Ascending aorta (tissue), 2 donors: ENCODE measurements at places on chromosomes 12 and 14.
A peak's percentile ranks its signal among the peaks of the same experiment; 100 is the strongest.

- no peak for DNase-seq
These were observed 31.3 kb downstream of the ERC1 start for GRCh38 chr12:1022032-1022970.

DNA sequence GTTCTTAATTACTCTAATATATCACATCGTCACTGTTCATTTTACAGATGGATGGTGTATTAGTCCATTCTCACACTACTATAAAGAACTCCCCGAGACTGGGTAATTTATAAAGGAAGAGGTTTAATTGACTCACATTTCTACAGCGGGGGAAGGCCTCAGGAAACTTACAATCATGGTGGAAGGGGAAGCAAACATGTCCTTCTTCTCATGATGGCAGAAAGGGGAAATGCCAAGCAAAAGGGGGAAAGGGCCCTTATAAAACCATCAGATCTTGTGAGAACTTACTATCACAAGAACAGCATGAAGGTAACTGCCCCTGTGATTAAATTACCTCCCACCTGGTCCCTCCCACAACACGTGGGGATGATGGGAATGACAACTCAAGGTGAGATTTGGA is 6.5 kb downstream of the TMBIM4 start:
- no peak for DNase-seq

DNA sequence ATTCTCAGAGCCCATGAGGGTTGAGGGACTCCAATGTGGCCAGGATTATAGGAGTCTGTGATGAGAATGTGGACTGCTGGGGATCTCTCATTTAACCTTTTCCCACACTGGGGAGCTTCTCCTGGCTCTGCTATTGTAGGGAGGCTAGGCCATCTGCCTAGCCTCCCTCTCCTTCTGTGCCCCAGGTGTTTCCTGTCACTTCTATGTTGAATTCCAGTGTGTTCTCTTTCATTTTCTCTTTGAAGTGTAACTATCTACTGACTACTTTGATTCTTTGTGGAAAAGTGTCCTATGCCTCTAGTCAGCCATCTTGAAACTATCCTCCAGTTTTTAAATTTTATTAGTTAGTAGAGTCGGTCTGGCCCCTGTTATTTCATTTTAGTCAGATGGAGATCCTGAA is 53.4 kb upstream of the ABCD2 start:
- no peak for DNase-seq

GRCh38 chr12:32467959-32468863 is 68.9 kb downstream of the FGD4 start:
- no peak for DNase-seq

GRCh38 chr12:3122841-3123678 is 45.9 kb downstream of the TSPAN9 start:
- peak; percentile 88 for DNase-seq

- DNase-seq, result no peak
These were observed 120.3 kb downstream of the CHST11 start for GRCh38 chr12:104576980-104577580.

GRCh38 chr12:52210925-52211650 is 19.3 kb upstream of the KRT80 start:
- no peak for DNase-seq

GRCh38 chr12:103802586-103802886 is 38.5 kb downstream of the NT5DC3 start:
- no peak for DNase-seq

GRCh38 chr12:116673681-116674111 is 64.2 kb downstream of the SPRING1 start:
- no peak for DNase-seq

- no peak for DNase-seq
These were observed 105.1 kb downstream of the RERG start for GRCh38 chr12:15116086-15116485.

- DNase-seq, result no peak
These were observed 113.0 kb upstream of the NTF3 start for GRCh38 chr12:5318874-5319273.

- no peak for DNase-seq
These were observed 20.0 kb downstream of the DDX51 start for GRCh38 chr12:132123970-132124765.

- DNase-seq, result no peak
These were observed 6.0 kb upstream of the SIX1 start for GRCh38 chr14:60655119-60655897.

DNA sequence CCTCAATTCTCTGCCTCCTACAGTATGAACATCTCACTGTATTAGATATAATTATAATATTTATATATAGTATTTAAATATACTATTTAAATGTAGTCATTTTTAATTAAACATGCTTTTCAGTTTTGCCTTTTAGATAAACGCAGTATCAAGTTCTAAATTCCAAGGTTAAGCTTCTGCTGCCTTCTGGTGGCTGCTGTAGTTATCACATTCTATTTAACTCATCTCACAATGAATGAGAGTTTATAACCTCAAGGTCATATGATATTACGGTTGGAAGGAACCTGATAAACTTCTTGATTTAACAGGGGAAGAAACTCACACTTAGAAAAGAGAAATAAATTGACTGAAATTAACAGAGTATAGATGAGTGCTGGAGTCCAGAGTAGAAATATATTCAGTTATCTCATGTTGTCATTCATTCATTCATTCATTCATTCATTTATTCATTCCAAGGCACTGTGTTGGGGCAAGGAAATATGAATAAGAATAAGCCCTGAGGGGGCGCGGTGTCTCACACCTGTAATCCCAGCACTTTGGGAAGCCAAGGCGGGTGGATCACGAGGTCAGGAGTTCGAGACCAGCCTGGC is 31.9 kb downstream of the GUCY2C start:
- no peak for DNase-seq

DNA sequence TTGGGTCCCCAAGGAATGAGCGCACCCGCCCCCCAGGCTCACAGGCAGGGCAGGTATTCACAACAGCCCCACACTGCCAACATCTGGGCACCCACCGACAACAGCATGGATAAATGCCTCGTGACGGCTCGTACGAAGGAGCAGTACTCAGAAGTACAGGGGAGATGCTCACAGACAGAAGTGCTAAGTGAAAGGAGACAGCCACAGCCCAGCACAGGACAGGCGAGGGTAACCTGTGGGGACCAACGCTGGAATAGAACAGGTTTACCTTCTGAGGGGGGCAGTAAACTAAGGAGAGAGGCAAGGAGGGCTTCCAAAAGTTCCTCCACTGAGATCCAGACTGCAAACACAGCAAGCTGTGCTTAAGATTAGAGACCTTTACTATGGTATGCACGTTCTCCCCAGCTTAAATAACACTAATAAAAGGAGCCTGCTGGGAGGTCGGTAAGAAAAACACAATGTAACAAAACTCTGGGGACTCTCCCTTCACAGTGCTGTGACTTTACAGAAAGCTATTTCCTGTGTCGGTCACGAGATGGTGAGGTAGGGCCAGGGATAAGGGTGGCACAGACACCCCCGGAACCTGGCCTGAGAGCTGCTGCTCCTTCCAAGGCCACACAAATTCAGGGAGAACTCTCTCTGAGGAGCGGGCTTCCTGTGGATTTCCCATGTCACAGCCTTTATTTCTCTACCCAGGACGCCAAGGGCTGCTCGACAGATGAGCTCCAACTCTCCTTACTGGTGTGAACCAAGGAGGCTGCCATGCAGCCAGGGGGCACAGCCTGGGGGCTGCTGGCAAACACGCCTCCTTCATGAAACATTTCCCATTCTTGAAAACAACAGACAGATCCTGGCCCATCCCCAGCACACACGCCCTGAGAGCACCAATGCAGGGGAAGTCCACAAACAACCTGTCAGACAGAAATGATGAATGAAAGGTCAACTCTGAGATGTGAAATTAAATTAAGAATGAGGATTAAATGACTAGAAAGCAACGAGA is 26.3 kb downstream of the SLC15A4 start:
- peak; percentile 83 for DNase-seq

- DNase-seq, result no peak
These were observed 62.5 kb downstream of the CACNA1C start for GRCh38 chr12:2115101-2115845.

- peak; percentile 75 for DNase-seq
These were observed 13.6 kb upstream of the GNG2 start for GRCh38 chr14:51846631-51847488.

DNA sequence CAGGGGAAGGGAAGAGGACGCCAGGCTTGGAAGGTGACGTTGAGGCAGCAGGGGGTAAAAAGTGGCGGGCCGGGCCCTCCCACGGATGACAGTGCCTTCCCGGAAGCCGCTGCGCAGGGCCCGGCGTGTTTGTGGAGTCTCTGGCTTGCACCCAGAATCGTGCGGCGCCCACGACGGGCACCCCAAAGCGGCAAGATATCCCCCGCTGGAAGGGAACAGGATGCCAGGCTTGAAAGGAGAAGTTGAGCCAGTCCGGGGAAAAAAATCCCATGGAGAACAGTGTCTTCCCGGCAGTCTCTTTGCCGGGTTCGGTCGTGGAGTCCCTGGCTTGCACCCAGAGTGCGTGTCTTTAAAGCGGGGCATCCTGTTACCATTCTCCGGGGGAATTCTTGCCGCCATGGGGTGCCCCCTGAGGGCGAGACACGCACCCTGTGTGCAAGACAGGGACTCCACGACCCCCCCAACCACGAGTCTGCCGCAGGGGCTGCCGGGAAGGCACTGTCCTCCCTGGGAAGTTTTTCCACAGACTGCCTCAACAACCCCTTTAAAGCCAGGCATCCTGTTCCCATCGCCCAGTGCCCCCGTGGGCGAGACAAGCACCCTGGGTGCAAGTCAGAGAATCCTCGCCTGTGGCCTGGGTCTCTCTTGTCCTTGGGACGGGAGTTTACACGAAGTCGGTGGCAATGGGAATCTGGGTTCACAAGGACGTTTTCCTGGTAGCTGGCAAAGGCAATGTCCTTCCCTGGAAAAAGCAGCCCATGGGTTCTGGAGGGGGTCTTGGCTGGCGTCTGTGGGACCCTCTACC is 156.1 kb upstream of the ALG10B start:
- DNase-seq, result no peak

DNA sequence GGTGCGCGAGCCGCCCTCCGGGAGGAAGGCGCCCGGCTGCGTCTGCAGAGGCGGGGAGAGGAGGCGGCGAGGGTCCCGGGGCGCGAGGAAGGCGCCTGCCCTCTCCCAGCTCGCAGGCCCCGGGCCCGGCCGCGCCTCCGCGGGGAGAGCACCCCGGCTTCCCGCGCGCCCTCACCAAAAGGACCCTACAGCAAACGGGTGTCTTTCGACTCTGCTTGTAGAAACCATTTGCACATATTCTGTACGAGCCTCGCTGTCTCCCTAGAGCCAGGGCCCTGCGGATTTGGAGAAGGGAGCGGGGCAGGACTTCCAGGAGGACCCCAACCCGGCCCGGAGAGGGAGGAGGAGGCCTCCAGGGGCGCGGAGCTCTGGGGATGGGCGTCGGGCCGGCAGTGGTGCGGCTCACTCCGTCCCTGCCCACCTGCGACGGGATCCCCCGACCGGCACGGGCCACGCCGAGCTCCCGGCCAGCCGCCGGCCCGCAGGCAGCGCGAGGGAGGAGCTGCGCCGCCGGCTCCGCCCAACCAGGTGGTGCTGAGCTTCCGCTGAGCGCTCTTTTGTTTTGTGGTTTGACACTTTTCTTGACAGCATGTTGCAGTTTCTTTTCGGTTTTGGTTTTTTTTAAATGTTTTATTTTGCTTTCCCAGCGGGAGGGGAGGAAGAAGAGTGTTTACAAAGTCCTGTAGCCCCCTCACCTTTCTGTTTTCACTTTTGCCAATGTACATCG is 103.3 kb upstream of the FKBP4 start:
- peak; percentile 44 for DNase-seq

GRCh38 chr12:93852173-93852591 is 175.0 kb downstream of the CRADD start:
- DNase-seq, result no peak

DNA sequence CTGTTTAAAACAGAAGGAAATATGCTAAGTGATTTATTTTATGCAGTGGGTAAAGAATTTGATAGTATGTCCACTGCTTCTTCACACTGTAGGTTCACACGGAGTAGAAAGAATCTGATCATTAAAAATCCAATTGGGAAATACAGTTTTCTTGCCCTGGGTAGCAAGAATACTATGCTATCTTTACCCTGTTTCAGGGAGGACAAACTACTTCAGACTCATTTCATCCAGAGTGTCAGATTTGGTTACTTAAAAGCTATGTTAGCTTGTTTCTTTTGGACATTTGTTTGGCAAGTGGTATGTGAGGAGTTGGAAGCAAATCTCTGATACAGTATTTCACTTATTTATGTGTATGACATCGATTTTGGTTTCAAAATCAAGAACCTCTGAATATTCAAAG is 4.3 kb downstream of the FRS2 start:
- DNase-seq, result no peak

DNA sequence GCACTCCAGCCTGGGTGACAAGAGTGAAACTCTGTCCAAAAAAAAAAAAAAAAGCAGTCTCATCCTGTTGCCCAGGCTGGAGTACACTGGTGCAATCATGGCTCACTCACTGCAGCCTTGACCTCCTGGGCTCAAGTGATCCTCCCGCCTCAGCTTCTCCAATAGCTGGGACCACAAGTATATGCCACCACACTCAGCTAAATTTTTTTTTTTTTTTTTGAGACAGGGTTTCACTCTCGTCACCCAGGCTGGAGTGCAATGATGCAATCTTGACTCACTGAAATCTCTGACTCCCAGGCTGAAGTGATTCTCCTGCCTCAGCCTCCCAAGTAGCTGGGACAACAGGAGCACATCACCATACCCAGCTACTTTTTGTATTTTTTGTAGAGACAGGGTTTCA is 5.2 kb upstream of the CNPY2 start:
- no peak for DNase-seq

DNA sequence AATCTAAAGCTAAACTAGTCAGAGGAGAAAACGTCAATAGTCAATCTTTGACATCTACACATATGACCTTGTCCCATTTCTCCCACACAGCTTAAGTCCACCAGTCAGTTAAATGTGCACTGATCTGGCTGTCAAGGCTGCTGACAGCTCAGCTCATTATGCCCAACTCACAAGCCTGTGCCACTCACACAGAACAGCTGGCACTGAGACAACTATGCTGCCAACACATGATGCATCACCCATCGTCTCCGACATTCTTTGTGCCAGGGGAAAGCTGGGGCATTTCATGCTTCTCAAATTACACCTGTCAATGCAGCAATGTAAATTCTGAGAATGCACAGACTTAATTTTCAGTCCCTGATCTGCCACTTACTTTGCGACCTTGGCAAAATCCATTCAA is 25.3 kb downstream of the GNS start:
- DNase-seq, result peak; percentile 75

GRCh38 chr12:54432815-54433164 is 13.7 kb upstream of the ITGA5 start:
- DNase-seq, result no peak

DNA sequence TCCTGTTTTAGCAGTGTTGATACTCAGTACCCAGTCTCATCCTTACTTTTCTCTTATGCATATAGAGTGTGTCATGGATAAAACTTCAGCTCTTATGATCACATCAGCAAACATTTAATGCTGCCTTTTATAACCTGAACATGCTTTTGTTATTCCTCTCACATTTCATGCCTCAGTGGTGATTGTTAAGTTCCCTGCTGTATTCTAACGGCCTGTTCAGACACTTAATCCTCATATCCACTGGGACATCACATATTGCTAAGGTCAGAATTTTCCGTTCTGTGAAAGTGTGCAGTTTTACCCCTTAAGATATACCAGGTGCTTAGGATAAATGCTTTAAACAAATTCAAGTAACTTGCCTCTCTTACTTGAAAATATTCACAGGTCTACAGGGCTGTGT is 268.7 kb upstream of the SEL1L start:
- DNase-seq, result no peak

GRCh38 chr12:68306564-68306963 is 25.6 kb downstream of the MDM1 start:
- DNase-seq, result no peak
